ENCODE measurements at places on chromosomes 13 and 19.

DNA sequence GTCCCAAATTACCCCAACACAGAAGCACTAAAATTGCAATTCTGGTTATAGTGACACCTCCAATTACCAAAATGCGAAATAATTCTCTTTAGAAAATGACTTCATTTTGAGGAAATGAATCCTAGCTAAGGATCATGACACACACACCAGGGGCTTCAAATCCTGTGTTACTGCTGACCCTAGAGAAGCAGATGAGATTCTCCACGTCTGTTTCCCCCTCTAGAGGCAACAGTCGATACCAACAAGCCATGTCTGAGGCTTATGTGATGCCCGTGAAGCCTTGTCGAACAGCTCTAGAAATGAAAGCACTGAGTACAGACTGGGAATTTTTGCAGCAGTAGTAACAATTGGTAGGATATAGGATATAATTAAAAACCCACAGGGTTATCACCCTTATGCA is 153.6 kb upstream of the TMTC4 start:
- peak; percentile 61 for DNase-seq

- DNase-seq = no peak
Measured at GRCh38 chr19:7558667-7559066, 23.1 kb downstream of the PNPLA6 start.

DNA sequence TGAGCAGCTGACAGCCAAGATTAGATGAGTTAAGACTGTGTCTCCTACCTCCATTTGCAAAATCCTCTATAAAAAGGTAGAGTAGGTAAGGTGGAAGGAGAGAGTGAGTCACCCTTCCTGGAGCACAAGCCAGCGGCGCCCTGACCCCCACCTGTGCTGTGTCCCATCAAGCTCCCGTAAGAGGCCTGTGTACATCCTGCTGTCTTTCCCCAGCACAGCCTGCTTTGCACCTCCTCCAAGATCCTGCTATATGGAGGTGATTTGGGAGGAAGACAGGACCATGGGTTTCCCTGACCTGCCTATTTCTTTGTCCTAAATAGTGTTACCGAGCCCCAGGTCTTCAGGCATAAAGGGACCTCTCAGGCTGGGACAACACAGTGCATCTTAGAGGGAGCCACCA is 62.3 kb upstream of the UQCRFS1 start:
- peak; percentile 40 for DNase-seq

DNA sequence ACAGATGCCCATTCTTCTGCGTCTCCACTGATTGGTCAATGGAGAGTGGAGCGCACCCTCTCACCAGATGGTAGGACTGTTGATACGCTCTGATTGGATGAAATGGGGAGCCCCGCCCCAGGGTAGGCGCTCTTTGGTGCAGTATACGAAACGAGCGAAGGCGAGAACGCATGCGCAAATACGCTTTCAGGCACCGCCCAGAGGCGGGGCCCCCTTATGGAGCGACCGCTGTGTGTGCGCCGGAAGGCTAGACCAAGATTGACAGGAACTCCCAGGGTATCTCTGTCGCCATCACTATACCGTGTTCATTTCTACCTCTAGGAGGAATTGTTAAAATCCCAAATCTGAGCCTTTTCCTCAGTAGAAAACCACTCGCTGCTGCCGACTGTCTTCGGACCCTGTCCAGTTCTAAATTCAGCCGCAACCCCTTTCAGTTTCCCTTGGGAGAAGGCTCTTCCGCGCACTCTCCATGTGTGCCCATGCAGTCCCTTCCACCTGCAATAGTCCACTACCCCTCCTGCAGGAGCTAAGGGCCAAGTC is 720 bp upstream of the HNRNPL start:
- DNase-seq = no peak

DNA sequence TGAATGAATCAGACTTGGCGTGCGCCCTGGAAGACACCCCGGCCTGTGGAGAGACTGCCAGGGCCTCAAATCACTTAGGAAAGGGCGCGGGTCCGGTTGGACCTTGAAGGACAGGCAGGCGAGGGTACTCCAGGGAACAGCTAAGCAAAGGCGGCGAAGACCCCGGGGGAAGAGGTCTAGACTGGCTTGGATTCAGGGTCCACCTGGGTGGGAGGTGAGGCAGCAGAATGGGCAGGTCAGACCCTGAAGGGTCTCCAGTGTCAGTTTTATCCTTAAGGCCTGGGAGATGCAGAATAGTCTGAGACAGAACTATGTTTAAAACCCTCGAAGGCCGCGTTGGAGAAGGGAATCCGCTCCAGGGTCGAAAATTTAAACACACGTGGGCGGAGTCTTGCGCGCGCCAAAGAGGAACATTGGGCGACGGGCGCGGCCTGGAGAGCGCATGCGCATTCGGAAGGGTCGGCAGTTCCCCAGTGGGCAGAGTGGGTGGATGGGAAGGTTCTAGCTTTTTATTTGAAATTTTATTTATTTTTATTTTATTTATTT is 567 bp upstream of the SMG9 start:
- DNase-seq = peak; percentile 81

GRCh38 chr19:28934631-28935030 is 278.3 kb downstream of the UQCRFS1 start:
- no peak for DNase-seq

DNA sequence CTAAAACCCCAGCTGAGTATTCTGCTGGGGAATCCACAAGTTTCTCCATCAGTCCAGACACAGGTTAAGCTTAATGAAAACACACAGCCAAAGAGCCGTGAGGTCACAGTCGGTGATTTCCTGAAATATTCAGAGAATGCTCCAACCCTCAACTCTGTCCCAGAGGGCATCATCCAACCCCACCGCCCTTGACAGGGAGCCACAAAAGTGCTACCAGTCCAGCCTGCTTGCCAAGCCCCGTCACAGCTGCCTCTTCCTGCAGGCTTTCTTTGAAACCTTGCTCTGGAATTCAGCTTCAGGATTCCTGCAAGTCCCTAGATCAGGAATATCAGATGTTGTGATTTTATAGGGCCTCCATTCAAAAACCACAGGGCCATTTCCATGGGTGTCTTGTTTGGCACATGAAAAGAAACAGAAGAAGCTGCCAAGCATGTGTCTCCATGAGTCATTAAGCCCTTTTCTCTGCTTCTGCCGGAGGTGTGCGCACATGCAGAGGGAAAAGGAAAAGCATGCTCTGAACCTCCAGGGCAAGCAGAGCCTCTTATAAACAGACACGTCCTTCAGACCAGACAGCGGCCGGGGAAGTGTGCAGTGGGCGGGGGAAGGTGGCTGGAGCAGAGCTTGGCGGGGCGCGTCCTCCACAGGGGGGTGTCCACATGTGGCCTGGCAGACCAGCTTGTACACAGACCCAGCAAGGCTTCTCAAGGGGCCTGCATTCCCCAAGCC is 164.7 kb downstream of the KATNAL1 start:
- DNase-seq = peak; percentile 100

DNA sequence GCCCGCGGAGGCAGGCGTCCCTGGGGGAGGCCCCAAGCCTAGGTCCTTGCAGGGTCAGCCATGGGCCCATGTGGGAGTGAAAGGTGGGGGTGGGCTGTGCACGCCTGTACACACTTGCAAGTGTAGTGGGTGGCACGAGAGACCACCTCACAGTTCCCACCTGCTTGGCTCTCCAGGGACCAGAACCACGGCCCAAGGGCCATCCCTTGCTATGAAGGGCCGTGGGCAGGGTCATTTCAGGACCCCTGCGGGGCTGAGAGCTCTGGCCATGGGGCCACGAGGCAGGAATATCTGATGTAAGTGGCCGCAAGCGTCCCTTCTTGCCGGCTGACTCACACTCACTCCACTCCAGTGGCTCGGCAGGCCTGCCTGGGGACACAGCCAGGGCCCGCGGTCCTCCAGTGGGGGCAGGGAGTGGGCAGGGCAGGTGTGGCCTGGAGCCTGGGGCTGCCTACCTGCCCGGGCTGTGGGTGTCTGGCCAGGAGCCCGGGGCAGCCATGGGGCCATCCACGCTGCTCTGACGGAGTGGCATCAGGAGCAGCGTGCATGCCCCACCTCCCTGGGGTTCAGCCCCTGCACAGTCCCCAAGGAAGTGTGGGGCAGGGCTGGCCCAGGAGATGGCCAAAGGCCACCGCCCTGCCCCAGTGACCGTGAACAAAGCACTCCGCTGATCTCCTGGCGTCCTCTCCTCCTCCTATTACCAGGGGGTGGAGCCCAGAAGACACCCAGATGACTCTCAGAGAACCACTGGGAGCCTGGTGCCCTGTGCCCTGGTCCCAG is 8.6 kb upstream of the MKNK2 start:
- peak; percentile 93 for DNase-seq

DNA sequence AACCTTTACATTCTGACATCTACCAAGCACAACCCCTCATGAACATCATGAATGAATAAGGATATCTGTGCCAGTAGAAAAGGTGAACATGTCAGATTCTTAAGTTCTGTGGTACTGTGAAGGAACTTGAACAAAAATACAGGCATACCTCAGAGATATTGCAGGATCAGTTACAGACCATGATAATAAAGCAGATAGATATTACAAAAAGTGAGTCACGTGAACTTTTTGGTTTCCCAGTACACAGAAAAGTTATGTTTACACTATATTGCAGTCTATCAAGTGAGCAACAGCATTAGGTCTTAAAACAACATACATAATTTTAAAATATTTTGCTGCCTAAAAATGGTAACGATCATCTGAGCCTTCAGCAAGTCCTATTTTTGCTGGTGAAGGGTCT is 101.2 kb downstream of the DIAPH3 start:
- DNase-seq = no peak

DNA sequence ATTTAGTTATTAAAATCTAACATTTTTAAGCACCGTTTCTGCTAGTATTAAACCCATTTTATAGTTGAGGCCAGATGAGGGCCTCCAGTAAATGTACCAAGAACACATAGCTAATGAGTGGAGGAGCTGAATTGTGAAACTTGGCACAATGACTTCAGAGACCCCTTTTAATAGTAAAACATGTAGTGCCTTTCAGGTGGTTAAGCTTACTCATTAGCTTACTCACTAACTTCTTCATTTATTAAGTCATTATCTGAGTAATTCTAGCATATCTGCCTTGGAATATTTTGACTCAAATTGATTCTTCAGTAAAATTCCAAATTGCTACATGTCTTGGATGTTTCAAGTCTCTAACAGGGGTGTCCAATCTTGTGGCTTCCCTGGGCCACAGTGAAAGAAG is 735.2 kb downstream of the LIG4 start:
- DNase-seq = no peak

- no peak for DNase-seq
Measured at GRCh38 chr13:107462501-107462900, 752.8 kb downstream of the LIG4 start.

- no peak for DNase-seq
Measured at GRCh38 chr19:4414800-4415321, 12.4 kb downstream of the CHAF1A start.

DNA sequence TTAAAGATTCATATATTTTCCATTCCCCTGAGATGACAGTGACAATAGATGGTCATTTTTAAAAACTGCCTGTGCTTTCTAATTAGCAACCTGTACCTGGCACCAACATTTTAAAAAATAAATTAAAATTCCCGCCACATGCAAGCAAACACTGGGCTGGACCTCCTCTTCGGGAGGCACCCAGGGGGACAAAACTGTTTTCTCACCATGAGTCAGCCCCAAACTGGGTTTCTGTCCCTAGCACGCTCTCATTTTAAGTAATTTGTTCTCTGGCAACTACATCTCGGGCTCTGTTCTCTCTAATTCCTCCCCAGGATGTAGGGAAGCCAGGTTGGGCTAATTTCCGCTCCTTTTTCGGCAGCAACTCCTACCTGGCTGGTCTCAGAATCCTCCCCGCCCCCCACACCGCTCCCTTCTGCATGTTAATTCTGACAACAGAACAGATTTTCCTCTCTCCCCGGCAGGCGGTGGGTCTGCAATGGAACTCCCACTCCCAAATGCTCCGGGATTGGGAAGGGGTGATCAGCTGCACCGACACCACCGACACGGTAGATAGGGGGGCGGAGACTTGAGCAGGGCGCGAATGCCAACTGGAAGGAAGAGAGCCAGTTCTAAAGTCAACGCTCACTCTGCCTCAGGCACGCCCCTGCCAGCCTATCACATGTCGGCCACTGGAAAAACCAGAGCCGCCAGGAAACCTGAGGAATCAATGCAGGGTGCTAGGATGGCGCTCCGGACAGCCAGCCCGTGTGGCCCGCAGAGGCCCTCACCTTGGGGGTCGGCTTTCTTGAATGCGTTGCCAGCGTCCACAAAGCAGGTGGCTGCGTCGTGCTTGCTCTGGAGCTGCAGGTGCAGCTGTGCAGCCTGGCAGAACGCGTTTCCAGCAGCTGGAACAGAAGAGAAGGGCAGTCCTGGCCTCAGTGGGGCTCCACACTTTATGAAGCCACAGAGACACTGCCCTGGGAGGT is 14.7 kb downstream of the NAPA start:
- no peak for DNase-seq

DNA sequence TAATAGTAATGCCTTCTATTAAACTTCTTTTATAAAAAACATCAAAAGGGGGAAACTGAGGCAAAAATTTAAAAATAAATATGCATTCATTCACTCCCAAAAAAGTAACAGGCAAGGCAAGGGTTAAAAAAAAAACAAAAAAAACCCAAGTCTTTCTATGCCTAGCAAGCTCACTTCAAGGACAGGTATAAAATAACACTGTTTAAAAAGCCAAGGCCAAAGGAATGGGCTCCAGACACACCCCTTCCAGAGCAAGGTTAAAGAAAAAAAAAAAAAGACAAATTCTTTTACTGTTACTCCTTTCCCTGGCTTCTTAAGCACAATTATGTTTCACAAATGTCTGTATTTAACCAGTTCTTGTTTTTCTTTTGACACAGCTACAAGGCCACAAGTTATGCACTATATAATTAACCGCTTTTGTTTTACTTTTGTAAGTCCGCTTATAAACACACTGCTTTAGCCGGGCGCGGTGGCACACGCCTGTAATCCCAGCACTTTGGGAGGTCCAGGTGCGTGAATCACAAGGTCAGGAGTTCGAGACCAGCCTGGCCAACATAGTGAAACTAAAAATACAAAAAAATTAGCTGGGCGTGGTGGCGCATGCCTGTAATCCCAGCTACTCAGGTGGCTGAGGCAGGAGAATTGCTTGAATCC is 3.6 kb downstream of the SIGLEC11 start:
- DNase-seq = no peak

- no peak for DNase-seq
Measured at GRCh38 chr13:99892196-99892613, 79.4 kb downstream of the ZIC5 start.

DNA sequence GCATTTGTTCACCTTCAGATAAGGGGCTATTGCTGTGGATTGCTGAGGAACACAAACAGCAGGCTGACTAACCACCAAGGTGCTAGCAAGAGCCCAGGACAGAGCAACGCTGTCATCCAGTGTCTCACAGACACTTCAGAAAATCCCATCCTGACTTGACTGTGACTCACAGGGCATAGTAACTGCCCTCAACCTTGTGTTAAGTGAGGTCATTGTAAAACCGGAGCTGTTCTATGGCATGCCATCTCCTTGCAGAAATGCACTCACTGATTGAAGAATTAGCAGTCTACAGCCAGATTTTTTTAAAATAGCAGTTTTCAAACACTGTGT is 51.1 kb downstream of the TNFRSF19 start:
- peak; percentile 95 for DNase-seq

DNA sequence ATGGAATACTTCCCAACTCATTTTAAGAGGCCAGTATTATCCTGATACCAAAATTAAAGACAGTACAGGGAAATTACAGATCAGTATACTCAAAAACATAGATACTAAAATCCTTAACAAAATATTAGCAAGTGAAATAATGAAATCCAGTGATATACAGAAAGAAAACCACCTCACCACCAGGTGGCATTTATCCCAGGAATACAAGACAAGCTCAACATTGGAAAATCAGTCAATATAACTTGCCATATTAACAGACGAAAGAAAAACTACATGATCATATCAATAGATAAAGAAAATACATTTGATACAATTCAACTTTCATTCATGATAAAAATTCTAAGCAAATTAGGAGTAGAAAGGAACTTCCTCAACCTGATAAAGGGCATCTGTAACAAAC is 6.7 kb upstream of the GNA15 start:
- DNase-seq = no peak

All from islet precursor cell (in vitro differentiated cells).